Stimulated activated naive CD8-positive, alpha-beta T cell treated with anti-CD3 and anti-CD28 coated beads, Interleukin-15, Interleukin-2, amounts not matched to agents 100 U/mL and 50 U/mL, for 24 hours (primary cell): ENCODE measurements at places on chromosomes 13 and 19.

DNA sequence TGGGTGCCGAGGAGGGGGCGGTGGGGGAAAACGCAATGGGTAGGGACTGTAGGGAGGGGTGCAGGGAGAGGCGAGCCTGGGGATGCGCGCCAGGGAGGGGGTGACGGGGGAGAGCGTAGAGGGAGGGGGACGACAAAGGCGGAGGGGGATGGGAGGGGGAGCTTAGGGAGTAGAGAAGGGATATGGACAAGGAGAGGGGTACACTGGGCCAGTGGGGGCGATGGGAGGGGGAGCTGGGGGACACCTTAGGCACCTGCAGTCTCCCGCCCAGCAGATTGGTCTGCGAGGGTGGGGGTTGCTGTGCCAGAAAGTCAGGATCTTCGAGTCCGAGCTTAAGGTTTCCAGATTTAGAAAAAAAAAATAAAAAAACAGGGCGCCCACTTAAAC, 15.7 kb downstream of the CCDC124 start:
- DNase-seq = no peak

GRCh38 chr19:15279326-15279904, 47.2 kb upstream of the EPHX3 start:
- no peak for DNase-seq

DNA sequence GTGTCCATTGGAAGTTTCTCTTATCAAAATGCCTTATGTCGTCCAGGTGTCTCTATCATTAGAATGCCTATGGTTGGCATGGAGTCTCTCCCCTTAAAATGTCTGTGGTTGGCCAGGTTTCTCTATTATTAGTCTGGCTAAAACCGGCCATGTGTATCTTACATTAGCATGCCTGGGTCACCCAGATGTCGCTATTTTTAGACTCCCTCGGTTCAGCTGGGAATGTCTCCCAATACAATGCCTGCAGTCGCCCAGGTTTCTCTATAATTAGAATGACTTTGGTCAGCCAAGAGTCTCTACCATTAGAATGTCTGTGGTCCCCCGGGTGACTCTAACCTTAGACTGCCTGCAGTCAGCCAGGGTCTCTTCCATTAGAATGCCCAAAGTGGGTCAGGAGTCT, 1536.1 kb downstream of the UQCRFS1 start:
- DNase-seq = no peak

GRCh38 chr19:35484252-35485036, 5.8 kb downstream of the KRTDAP start:
- DNase-seq = peak; percentile 8

DNA sequence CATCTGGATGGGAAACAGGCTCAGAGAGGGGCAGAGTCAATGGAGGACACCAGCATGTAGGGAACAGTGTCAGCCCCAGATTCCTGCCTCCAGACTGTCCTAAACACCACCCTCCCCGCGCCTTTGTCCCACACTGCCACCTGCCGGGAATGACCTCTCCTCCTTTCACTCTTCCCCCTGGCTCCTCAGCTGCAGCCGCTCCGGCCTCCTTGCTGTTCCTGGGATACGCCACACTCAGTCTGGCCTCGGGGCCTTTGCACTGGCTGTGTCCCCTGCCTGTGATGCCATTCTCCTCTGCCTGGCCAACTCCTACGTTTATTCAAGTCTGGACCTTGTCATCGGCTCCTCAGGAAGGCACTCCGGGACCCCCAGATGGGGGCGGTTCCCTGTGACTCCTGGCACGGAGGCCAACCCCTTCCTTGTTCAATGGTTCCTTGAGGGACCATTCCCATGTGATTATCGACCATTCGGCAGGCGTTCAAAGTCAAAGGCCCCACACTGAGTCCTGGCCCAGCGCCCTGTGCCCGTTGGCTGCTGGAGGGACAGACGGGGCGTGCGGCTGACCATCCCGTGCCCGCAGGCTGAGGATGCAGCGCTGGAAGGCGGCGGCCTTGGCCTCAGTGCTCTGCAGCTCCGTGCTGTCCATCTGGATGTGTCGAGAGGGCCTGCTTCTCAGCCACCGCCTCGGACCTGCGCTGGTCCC, 15.8 kb downstream of the FUT6 start:
- DNase-seq = no peak

GRCh38 chr19:862581-863314, 3.3 kb downstream of the CFD start:
- DNase-seq = peak; percentile 82

GRCh38 chr13:24161010-24161775, 673 bp downstream of the SPATA13 start:
- DNase-seq = peak; percentile 53

- DNase-seq = no peak
Observed at GRCh38 chr19:47899335-47899734, 13.2 kb upstream of the SULT2A1 start.

DNA sequence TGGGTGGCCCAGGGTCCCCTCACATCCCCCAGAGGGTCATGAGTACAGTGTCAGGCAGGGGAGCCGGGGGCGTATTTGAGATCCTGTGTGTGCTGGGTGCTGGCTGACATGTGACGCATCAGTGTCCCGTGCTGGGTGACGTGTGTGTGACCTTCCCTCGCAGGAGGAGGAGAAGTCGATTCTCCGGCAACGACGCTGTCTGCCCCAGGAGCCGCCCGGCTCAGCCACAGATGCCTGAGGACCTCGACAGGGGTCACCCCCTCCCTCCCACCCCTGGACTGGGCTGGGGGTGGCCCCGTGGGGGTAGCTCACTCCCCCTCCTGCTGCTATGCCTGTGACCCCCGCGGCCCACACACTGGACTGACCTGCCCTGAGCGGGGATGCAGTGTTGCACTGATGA, 25.8 kb downstream of the PNPLA6 start:
- no peak for DNase-seq

GRCh38 chr13:59635589-59635988, 528.1 kb downstream of the DIAPH3 start:
- no peak for DNase-seq

GRCh38 chr13:113876346-113877148, 12.7 kb upstream of the GAS6 start:
- DNase-seq = no peak

DNA sequence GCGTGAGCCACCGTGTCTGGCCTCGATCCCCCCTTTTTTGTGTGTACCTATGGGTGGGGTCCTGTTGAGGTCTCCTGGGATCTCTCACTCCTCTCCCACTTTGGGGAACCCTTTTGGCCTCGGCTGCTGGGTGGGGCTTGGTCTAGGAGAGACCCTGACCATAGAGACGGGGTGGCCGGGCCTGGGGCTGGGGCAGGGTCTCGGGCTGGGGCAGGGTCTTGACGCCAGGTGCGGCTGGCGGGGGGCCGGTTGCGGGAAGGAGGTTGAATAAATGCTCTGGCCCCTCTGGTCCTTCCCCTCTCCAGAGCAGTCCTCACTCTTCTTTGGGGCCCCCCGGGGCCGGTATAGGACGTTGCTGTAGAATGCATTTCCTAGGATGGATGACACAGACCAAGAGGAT, 9.7 kb downstream of the TMIGD2 start:
- DNase-seq = no peak

DNA sequence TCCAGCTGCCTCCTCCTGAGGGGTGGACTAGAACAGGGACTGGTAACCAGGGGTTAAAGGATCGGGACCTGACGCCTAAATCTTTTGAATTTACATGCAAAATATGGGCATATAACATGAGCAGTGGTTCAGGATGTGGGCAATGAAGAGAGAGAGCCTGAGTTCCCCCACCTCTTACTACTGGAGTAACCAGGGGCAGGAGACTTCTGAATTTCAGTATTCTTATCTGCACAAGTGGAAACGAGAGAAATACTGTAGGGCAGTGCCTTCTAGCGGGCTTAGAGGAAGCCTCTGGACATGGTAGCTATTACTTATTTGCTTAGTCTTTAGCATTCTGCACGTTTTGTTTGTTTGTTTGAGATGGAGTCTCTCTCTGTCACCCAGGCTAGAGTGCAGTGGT, 26.3 kb downstream of the BCAT2 start:
- no peak for DNase-seq

- no peak for DNase-seq
Observed at GRCh38 chr13:97422118-97423054, 11.6 kb upstream of the RAP2A start.

GRCh38 chr13:113483504-113484293, 6.8 kb downstream of the DCUN1D2 start:
- no peak for DNase-seq

DNA sequence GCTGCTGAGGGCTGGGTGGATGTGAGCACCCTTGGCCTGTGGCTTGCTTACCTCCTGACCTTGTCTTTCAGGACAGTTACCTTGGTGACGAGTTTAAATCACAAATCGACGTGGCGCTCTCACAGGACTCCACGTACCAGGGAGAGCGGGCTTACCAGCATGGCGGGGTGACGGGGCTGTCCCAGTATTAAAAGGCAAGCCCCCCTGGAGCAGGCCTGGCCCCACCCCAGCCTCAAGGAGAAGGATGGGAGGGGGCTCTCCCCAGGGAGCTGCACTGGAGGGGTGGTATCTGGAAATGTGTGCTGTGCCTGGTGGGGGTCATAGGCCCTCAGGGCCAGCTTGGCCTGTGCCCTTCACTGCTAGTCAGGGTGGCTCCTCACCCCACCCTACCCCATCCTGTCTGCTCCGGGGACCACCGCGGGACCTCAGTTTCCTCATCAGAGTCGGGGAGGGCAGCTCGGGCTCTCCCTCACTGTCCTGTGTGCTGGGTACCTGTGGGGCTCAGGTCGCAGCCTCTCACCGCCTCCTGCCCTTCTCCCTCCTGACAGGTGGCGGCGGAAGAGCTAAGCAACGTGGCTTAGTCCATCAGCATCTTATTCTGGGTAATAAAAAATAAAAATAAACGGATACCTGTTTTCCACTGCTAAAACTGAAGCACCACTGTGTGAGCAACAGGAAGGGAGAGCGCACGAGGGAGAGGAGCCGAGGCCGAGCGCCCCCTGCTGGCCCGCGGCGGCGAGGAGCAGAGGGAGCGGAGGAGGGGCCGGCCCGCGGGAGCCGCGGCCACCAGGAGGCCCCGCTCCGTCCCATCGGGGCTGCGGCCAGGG, 29.8 kb downstream of the CERS1 start:
- peak; percentile 79 for DNase-seq

GRCh38 chr19:30217461-30217860, 154.7 kb upstream of the ZNF536 start:
- DNase-seq = no peak

GRCh38 chr13:94204946-94205345, 274.5 kb downstream of the DCT start:
- no peak for DNase-seq

- no peak for DNase-seq
Observed at GRCh38 chr13:25905611-25906010, 146.2 kb downstream of the SHISA2 start.

DNA sequence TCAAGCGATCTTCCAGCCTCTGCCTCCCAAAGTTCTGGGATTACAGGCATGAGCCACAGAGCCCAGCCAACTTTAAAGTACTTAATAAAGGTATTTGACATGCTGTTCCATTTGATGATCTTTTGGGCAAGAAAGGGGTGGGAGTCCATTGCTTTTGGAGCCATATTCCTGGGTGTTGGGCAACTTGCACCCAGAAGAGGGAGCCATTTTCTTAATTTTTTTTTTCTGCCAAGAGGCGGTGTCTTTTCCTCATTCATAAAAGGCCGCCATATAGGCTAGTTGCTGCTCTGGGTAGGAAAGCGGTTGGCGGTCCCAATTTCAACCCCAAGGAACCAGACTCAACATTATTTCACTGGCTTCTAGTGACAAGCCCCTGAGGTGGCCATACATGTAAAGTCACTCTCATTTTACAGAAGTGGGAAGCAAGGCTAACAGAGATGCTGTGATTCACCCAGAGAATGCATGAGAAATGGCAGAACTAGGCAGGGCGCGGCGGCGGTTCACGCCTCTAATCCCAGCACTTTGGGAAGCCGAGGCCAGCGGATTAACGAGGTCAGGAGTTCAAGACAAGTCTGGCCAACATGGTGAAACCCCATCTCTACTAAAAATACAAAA, 139.6 kb downstream of the CACNA1A start:
- no peak for DNase-seq

GRCh38 chr19:1264801-1265614, 4.1 kb upstream of the CIRBP start:
- no peak for DNase-seq

- DNase-seq = peak; percentile 96
Observed at GRCh38 chr19:38869836-38870607, 8.1 kb downstream of the RINL start.

DNA sequence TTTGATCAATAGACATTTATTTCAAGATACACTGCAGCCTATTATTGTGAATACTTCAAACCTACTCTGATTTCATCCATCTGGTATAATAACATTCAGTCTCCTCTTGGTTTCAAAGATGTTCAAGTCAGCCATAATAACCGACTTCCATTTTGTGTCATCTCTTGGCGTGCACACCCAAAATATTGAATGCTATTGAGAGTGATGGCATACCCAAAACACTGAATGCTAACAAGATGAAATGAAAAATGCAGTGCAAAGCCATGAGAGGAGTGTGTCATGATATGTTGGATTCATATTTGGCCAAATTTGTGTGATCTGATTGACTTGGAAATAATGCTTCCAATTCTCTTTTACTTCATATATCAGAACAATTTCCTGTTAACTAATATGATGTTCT, 181.2 kb upstream of the PCDH17 start:
- no peak for DNase-seq

DNA sequence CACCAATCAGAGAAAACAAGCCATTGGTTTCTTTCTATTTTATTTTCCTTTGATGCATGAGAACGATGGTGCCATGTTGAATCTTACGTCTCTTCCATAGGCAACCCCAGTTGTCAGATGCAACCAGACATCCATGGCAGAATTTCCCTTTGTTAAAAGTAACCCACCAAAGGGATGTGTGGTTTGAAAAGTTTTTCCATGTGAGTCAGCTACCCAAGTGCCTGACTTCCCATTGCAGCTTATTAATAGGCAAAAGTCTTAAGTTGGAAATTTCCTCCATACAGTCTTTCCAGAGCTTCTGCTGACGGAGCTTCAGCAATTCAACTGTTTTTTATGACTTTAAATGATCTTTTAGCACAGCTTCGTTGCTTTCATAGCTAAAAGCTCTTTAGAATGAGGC, 73.8 kb upstream of the FAM216B start:
- no peak for DNase-seq

- DNase-seq = no peak
Observed at GRCh38 chr13:41673640-41674039, 216.3 kb downstream of the RGCC start.

- DNase-seq = peak; percentile 85
Observed at GRCh38 chr19:45164577-45165335, 4.0 kb upstream of the NKPD1 start.
